ENCODE measurements at places on chromosomes 16 and 17.

DNA sequence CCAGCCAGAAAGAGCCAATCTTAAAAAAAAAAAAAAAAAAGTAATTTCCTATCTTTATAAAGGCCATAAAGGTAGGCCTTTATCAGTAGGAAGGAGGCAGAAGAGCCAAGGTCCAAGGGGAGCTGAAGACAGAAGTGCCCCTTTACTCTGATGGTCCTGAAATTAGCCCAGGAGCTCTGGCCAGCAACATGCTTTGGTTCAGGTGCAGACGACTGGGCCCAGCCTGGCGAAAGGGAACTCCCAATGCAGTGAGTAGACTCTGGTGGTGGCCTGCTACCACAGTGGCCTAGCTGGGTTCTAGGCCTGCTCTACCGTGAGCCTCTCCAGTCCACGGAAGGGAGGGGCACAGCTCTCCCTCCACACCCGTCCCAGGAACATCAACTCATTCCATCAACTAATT, 23.1 kb upstream of the MEIOB start:
- DNase-seq, result no peak

DNA sequence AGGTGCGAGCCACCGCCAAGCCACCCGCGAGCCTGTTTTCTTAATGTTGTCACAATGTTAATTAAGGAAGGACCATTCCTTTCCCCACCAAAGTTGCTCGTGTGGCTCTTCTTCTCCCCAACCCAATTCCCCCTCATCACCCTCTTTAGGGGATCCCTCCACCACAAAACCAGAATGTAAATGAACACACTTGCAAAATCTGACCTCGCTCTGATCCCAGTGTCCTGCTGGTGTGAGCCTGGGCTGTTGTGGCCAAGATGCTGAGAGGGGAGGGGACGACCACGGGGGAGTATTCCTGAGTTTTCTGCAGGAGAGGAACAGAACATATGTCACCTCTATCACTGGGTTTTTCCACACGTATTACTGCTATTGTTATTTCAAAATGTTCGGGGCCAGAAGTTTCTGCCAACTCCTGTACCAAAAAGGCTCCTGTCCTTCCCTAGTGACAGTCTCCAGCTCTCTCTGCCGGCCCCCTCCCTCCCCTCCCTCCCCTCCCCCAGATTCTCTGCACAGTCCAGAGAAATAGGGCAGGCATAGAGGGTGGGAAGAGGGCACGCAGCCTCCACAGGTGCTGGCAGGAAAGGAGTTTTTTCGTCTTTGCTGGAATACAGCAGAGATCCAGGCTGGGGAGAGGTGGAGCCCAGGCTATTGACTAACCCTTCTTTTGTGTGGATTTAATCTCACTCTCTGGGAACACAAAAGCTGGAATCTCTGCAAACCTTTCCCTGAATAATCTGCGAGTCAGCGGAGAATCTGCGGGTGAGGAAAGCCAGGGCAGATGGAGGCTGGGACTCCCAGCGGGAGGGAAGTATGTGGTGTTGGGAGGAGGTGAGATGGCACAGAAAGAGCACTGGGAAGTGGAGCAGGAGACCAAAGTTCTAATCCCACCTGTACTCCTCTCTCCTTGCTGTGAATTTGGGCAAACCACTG, 4.5 kb upstream of the CA4 start:
- DNase-seq, result no peak

DNA sequence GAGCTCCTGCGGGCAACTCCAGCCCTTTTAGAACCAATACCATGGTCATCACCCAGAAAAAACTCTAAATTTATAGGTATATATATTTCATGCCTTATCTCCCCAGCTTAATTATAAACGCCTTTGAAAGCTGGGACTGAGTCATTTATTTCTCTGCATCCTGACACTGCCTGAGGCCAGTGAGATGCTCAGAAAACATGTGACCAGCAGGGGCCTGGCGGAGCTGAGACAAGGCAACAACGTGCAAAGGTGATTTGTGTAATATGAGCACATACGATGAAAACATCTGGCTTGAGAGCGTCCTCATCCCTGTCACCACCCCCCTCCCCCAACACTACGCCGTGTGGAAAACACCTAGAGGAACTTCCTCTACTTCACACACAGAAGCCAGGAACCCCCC, 22.7 kb downstream of the NXN start:
- DNase-seq, result no peak

DNA sequence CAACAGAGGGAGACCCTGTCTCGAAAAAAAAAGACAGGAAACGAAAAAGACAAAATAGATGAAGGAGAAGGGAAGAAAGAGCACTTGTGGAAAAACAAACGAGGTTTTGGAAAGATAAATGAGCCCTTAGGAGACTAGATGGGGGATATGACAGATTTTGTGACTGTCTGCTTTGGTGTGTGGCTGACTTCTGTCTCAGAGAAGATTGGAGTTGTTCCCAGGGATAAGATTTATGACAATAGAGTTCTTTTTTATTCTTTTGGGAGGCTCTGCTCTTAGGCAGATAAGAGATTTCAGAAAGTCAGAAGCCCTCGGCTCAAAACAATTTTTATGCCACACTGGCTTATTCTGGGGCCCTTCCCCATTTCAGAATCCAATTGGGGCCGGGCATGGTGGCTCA, 73.9 kb upstream of the ATF7IP2 start:
- no peak for DNase-seq

DNA sequence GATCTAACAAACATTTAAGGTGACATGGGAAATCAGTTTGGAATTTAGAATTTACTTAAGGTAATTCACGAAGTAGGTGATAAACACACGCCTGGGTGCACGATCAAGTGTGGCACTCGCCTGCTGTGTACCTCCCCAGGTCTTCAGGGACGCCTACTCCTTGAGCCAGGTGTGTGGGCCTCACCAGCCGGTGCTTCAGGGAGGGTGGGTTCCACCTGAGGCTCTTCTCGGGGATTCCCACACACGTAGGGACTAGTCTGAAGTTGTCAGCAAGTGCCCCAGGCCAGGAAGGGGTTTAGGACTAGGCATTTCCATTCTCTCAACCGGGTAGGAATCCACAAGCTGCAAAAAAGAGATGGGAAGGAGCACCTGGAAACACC, 9.8 kb upstream of the NAT9 start:
- no peak for DNase-seq

GRCh38 chr17:72955391-72956140, 136.9 kb downstream of the SLC39A11 start:
- DNase-seq, result no peak

- DNase-seq, result no peak
These were observed 9.2 kb downstream of the CDIP1 start for GRCh38 chr16:4529085-4530060.

DNA sequence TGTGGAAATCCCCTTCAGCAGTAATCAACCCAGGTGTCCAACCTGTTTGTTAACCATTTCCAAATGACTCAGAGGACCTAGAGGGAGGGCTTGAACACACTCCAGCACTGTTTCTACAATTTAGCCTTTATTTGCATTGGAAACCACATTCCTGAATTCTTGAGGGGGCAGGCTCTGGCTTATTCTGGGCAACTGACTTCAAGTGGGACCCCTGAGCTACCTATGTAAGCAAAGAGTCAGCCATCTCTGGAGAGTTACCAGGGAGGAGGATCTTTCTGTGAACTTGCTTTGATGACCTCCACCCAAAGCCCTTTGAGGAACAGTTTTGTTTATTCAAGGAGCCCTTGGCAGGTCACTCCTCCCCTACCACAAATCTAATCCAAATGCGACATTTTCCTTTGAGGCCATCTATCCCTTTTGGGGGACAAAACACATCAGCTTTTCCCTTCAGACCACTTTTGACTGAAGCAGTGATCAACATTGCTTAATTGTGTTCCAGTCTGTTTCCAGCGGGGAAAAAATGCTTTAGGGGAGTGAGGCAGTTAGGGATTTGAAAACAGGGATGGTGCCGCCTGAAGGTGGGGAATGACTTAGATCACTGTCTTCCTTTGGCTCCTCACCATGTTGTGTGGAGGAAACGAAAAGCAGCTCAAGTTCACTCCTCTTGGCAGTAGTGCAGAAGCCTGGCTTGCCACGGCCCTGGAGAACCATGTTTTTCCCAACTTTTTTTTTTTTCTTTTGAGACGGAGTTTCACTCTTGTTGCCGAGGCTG, 46.2 kb downstream of the TUBD1 start:
- DNase-seq, result no peak

DNA sequence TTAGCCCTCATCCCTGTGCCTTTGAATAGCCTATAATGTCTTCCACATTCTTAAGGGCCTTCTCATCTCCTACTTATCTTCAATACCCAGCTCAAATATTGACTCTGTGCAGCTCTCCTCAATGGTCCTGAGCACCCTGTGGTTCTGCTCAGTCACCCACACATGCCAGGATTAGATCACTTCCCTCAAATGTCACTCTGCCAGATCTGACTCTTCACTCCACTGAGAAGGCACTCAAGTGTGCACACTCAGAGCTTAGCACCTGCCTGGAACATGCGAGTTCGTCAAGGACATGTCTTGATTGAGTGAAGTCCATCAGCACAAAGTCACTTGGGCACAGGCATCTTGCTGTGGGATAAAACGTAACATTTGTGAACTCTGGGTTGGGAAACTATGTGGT, 404.8 kb downstream of the CDH13 start:
- no peak for DNase-seq

DNA sequence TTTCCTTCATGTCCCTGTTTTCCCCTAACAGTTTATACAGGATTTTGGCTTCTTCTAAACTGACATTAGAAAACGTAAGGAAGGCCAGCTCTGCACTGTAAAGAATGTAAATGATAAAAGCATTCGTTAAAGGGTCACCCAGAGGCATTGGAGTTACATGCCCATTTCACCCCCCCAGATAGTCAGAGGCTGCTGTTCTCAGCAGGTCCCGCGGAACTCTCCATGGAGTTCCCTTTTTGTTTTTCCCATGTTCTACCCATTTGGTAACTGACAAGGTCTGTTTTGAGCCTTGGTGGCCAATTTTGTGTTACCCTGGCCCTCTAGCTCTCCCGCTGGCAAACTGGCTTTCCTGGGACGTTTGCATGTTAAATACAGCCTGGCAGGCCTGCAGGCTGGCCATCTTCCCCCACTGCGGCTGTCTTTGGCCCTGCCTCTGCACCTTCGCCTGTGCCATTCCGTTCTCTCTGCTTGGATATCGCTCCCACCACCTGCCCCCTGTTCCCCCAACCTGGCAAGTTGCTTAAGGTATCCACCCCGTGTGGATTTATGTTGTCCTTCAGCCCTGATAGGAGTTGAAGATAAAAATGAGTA, 49.7 kb downstream of the EPN2 start:
- no peak for DNase-seq

DNA sequence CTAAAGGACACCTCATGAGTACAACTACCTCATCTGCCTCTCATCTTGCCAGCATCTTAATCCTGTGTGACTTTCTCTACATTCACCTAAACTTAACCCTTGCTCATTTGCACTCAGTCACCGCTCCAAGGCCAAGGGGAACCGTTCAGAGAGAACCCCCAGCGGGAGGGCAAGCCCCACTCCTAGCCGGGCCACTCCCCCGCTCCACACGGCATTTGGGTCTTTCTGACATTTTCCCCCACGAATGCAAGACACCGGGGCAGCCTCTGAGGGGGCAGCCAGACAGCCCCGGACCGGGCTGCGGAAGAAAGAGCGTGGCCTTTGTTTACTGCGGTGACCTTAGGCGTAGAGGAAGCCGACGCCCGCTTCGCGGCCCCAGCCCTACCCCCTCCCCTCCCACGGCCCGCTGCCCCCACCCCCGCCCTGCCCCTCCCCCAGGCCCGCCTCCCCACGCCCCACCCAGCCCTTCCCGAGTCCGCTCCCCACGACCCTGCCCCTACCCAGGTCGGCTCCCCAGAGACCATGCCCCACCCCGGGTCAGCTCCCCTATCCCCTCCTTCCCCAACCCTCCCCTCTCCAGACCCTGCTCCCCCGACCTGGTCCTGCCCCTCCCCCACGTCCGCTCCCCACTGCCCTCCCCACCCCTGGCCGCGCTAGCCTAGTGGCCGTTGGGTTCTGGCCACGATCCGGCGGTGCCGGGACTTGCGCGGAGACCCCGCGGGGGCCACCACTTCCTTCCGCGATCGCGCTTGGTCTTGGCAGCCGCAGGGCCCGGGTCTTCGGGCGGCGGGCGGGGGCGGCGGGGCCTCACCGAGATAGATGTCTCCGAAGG, 789 bp downstream of the CSNK1D start:
- no peak for DNase-seq

GRCh38 chr16:50276801-50277555, 10.6 kb downstream of the ADCY7 start:
- no peak for DNase-seq

Measured in activated CD4-positive, CD25-positive, alpha-beta regulatory T cell treated with anti-CD3 and anti-CD28 coated beads, Interleukin-2, amount 50 U/mL, for 16 hours (primary cell).